ENCODE measurements at places on chromosomes 7 and 10. TPM values are rescaled to one million over a fixed set of nuclear protein-coding genes. Genes with fewer than 3 reads are reported as not detected.

DNA sequence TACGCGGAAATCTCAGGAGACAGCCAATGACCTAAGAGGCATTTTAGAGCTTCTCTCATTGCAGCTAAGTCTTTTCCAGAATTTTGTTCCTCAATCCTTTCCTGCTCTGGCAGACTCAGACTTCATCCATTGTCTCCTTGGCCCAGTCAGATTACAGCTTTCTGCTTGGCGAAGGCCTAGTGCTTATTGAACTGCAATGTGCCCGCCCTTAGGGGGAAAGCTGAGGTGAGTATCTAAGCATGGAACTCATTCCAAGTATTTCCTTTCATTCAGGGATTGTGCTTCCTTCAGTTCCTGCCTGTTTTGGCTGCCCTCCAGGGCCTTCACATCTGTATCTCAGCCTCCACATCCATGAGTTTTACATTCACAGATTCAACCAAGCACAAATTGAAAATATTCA, 37.5 kb downstream of the PRLHR start:
- peak; percentile 31 for DNase-seq

DNA sequence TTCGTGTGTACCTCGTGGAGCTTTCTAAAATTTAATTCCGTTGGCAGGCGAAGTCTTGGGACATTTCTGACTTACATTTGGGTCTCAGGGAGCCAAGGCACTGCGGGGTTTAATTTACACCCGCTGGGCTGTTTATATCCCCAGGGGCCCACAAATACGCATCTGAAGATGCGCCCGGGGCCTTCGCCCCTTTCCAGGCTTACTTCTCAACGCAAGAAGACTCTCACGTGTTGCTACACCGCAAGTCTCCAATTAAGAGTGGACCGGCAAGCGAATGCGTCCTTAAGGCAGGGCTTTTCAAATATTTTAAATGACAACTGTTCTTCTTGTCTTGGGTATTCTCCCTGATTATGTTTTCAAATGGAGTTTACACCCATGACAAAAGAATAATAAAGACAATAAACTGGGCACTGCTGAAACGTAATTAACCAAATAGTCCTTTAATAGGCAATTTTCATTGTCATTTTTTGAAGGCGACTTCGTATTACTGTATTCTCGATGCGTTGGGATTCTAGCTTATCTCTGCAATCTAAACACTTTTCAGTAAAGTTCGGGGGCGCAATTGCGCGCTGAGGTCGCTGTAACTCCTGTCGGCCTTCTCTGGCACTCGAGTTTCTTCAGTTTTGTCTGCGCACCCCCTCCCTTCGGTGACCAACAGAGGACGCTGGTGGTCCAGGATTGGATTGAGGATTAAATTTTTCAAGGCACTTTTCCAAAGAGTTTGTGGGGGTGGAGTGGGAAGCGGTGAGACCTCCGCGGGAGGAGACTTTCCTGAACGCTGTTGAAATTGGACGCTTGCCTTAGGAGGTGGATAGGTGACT, 837 bp upstream of the IGFBP3 start:
- no peak for DNase-seq

DNA sequence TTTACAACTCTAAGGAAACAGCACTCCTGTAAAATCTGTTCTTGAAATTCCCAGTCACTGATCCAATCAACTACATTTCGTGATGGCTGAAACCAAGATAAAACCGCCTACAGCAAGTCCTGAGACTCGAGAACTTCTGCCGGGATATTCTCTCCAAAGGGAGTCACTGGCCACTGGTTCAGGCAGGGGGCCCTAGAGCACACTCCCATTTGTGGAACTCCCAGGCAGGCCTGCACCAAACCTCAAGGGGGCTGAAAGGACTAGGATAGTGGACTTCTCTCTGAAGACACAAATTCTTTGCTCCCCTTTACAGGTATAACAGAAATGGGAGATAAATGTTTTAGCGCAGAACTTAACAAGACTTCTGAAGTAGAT, 16.3 kb downstream of the CYTH3 start:
- no peak for DNase-seq

Gene TMEM26
- 0.25 TPM for total RNA-seq
